ENCODE measurements at places on chromosomes 1 and 21.
A peak's percentile ranks its signal among the peaks of the same experiment; 100 is the strongest.

DNA sequence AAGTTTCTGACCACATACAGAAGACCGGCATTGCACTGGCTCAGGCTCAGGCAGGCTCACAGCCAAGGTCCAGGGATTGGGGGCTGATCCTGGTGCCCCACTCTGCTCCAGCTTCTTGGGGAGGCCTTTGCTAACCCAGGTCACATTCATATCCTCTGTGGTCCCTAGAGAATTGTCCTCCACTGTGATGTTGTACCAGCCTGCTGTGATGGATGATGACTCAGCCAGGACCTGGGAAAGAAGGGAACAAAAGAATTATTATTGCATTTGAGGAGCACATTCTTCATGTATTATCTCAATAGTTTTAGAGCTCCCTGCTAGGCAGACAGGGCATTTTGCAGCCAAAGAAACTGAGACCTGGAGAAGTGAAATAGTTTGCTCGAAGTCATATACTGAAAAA lies 114.3 kb upstream of the ETV3 start:
- DNase-seq, result no peak

DNA sequence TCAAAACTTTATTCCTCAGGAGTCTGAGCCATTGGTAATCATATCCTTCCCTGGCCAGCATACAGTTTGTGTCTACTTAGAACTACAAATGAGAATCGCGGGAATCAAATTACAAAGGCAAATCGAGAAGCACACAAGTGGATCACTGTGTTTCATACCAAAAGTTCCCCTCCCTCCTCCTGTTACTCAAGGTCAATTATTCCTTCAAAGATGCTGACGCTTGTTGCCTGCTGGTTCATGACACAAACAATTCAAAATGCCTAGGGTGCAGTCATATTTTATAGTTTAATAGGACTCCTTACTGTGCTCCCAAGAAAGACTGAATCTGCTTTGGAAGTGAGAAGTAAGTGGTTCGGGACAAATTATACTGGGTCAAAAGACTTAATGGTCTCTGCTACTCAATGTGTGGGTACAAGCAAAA lies 93.0 kb upstream of the PBX1 start:
- no peak for DNase-seq

- no peak for DNase-seq
These were observed 32.3 kb upstream of the ETS2 start for GRCh38 chr21:38773099-38774061.

GRCh38 chr1:93827633-93828366 lies 51.2 kb downstream of the DNTTIP2 start:
- DNase-seq, result no peak

DNA sequence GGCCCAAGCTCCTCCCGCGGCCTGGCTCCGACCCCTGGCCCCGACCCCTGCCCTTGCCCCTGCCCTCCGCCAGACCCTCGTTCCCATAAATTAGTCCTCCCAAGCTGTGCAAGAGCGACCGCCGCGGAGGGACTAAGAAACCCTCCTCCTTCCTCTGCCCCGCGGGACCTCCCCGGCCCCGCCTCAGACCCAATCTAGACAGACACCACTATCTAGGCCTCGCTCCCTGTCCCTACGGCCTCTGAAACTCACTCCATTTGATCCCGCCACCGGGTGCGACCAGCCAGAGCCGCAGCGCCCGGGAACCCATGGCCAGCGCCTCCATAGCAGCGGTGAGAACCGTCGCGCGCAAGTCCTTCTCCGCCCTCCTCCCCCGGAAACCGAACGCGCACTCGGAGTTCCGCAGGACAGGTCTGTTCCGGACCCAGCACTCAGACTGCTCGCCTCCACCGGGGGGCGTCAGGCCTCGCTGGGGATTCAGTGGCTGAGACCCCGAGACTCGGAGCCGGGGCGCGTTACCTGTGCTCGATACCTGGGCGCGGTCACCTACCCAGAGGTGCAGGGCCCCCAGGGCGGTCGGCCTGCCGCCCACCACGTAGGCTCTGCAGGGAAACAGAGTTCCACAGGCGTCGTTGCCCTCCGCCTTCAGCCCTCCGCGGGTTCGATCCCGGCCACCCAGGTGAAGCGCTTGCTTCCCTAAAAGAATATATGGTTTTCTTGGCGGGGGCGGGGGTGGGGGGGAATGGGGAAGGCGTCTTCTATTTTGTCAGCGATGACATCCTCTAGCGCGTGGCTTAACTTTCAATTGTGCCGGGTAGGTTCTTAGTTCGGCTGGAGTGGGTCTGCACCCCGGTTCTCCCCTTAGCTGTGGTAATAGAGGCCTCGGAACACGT lies at the start of gene MRPL39:
TSS of gene MRPL39 (minus strand) at position 331 of the 893 bp plus-strand sequence. CDS start at position 325, 6 bp downstream.
- DNase-seq, result peak; percentile 82

DNA sequence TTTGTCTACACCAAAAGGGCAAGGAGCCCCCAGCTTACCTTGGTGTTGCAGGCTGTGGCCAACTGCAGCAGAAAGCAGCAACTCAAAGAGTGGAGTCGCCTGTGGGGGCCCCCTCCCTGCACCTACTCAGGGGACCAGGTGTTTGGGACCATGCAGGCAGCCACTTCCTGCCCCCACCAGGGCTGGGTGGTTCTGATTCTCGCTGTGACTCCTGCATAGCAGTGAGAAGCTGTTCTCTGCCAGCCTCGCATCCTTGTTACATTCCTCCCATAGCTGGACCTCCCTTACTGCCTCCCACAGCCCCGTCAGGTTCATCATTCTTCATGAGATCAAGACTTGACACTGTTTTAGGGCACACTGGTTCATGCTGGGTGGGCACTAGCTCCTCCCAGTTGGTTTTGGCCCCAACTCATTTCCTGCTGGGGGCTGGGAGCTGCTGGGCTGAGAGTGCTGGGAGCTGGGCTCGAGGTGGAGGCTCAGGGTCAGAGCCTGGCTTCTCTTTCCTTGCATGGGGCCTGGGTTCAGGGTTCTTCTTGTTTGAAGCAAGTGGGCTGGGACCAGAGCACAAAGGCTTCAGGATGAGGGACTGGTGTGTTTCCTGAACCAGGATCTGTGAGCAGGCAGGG lies 146.9 kb upstream of the C1orf174 start:
- no peak for DNase-seq

GRCh38 chr1:59243550-59243949 lies 53.3 kb upstream of the FGGY start:
- no peak for DNase-seq

- DNase-seq, result no peak
These were observed 3.3 kb upstream of the ZBTB18 start for GRCh38 chr1:244047621-244048255.

Measured in stimulated activated CD4-positive, alpha-beta T cell treated with anti-CD3 and anti-CD28 coated beads, Interleukin-2, amount 100 ng/mL, for 48 hours (primary cell).